Large intestine (tissue), 12 donors: ENCODE measurements at places on chromosomes 3 and 15. TPM values are rescaled to one million over a fixed set of nuclear protein-coding genes. Genes with fewer than 3 reads are reported as not detected.

- DNase-seq, result no peak
Observed at GRCh38 chr15:61700803-61701202, 359.4 kb downstream of the VPS13C start.

DNA sequence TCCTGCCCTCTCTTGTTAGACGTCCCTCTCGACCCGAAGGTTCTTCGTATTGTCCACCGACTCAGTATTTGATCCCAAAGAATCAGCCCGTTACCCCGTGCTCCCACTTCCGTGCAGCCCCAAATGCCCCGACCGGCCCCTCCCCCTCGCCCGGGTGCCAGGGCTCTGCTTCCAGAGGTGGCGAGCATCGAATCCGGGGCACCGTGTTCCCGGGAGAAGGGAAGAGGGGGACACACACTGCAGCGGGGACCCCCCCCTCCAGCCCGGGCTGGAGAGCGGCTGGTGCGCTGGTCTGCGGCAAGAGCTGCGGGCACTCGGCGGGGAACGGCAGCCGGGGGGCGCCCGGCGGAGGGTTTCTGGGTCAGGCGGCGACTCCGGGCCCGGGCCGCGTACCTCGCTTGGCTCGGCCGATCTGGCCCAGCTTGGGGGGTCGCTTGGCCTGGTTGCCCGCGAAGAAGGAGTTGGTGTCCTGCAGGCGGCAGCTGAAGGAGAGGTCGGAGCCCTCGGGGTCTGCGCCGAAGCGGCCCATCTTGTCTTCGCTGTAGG lies 556 bp downstream of the CAMK2N2 start:
- no peak for DNase-seq

The KIF7 gene
- polyA plus RNA-seq, result 3.7 TPM

DNA sequence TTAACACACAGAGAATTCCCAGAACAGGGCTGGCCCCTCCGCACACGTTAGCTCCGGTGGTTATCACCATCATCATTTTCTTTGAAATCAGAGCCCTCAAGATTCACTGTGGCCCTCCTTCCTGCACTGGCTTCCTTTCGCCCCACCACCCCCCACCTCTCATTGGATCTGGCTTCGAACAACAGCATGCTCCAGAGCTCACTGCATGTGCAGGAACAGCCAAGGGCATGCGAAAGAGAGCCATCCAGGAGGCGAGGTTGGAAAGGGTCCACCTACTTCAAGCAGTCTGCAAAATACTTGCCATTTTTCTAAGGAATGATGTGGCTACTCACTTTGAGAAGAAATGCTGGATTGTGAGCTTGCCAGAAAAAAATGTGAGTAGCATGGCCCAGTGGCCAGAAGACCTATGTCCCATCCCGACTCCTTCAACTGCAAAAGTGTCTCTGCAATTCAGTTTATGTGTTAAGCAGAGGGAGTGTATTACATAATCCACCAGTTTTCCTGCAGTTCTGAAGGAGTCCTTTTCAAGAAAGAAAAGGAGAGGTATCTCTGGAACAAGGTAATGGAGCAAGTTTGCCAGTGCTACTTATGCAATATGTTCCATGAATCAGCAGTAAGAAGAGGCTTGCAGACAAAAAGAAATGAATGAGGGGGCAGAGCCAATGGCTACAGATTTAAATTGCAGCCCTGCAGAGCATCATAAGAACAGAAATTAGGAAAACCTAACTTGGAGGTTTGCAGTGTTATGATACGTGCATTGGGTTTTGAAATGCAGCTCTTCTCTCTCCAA lies 92.8 kb downstream of the OCA2 start:
- DNase-seq, result no peak

DNA sequence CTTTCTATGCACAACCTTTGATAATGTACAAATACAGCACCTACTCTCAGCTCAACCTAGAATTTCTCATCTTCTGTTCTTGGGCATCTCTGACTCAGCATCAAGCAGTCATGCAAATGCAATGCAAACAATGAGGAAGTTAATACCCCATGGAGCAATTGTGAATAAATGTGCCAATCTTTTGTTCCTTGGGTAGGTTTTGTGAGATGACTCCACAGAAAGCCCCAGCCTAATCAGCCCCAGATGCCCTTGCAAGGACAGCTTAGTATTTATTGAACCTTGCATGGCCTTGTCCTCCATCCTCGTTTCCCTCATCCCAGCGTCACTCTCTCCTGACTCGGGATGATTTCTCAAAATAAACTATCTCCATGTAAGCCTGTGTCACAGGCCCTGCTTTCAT lies 494.7 kb upstream of the NECTIN3 start:
- DNase-seq, result no peak

DNA sequence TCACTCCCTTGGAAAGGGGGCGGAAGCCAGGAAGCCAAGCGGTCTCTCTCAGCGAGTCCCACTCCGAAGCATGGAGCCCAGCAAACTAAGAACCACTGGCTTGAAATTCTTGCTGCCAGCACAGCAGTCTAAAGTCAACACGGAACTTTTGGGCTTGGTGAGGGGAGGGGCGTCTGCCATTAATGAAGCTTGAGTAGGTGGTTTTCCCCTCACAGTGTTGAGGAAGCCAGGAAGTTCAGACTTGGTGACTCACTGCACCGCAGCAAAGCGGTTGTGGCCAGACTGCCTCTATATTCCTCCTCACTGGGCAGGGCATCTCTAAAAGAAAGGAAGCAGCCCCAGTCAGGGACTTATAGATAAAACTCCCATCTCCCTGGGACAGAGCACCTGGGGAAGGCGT lies 665.4 kb upstream of the CBLB start:
- DNase-seq, result no peak

GRCh38 chr3:150419959-150420358 lies 11.9 kb downstream of the TSC22D2 start:
- no peak for DNase-seq

The P2RY13 gene
- 4.9 TPM for polyA plus RNA-seq

DNA sequence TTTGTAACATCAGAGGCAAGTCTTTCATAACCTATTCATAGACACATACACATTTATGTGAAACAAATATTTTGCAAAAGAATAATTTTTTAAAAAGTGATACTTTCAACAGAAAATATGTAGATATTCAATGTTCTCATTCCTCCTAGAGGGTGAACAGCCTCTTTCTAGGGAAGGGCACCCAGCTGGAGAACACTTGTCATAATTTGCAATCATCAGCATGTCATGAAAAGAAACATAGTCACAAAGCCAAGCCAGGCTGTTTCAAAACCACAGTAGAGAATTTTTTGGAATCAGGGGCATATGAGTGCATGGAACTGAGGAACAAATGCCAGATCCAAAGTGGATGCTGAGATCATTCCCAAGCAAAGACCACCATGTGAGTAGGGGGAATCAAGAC lies 406.9 kb upstream of the ADAMTS9 start:
- DNase-seq, result no peak

DNA sequence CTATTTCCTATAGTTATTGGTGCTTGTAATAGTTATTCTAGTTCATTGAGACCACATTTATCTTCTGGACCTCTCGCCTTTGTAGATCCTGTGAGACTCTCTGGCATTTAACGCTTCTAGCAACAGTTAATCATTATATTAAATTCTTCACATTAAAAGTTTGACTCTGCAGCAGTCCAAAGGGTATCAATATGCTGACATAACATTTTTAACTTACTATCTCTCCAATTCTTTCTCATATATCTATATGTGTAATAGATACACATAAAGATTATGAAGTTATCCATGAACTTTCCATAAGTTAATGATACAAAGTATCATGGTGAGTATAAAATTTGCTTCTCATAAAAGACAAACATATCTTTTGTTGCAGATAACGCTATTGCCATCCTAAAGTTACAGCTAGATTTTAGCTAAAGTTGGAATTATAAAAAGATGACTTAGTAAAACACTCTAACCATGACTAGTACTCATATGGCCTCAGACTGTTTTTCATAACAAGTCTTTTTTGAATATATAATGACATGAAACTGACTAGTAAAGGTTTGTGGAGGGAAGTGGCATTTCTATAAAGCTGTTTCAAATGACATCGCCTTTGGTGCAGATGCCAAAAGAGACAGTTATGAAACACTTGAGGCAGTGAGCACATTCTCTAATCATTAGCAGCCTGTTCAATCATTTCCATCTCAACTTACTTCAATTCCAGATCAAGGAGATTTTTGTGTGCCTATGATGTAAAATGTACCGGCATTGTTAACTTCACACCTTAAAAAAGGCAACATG lies 379.3 kb upstream of the CBLB start:
- DNase-seq, result no peak

- DNase-seq, result no peak
Observed at GRCh38 chr15:65072027-65072426, 4.2 kb upstream of the RASL12 start.

DNA sequence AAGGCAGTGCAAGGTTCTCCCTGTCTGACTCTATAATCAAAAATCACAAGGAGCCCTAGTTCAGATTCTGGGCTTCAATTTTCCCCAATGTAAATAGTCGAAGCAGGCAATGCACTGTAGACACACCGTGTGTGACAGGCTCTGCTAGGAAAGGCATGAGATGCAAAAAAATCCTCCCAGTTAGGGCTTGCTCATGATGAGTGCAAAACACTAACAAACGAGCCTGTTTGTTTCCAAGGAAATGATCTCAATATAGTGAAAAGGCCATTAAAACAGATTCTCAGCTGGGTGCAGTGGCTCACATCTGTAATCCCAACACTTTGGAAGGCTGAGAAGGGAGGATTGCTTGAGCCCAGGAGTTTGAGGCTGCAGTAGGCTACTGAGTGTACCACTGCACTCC lies 55.7 kb downstream of the UMPS start:
- no peak for DNase-seq

GRCh38 chr3:53153980-53154379 lies 7.0 kb upstream of the PRKCD start:
- no peak for DNase-seq

The POPDC2 gene
- polyA plus RNA-seq, result 12.2 TPM

- no peak for DNase-seq
Observed at GRCh38 chr15:78921517-78921916, 23.3 kb downstream of the CTSH start.

The SKIC8 gene
- 65.9 TPM for polyA plus RNA-seq

DNA sequence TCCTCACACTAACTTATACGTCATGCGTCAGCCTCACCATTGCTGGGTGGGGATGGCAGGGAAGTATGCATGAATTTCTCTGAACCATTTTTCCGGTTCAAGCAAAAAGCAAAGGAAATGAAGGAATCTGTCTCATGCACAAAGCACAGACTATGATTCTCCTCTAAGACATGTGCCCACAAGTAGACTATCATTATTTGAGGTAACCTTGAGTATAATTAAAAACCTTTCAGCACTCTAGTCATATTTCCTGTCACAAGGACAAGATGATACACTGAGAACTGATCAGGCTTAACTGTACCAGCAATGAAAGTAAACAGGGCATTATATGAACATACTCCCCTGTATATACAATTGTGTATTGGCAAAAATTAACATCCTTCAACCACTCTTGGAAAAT lies 56.7 kb upstream of the TSC22D2 start:
- no peak for DNase-seq

The P2RY12 gene
- polyA plus RNA-seq, result 2.3 TPM

DNA sequence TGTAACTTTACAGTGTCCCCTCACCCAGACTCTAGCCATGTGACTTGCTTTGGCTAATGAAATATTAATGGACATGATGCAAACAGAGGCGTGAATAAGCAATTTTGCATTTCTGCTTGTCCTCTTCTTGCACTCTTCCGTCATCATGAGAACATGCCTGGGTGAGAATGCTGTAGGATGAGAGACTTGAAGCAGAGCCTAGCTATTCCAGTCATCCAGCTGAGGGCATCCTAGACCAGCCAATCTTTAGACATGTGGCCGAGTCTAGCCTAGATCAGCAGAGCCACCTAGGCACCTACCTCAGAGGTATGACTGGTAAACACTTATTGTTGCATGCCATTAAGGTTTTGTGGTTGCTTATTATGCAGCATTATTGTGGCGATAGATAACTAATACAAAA lies 450.5 kb upstream of the AZI2 start:
- DNase-seq, result no peak

DNA sequence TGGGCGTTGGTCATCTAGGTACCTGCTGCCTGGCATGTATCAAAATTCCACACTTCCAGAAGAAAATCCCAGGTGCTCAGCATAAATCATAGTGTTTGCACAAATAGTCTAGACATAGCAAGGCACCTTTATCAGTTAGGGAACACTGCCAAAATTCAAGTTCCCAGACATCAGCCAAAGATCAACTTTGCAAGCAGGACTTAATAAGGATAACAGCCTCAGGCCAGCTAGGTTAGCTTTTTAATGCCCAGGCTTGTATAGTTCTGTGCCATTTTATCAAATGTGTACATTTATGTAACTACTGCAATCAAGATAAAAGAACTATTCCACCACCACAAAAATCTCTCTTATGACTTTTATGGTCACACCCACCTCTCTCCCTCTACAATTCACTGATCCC lies 30.7 kb downstream of the DZIP3 start:
- no peak for DNase-seq

The KLHL40 gene
- polyA plus RNA-seq, result 0.25 TPM

The CHRM5 gene
- polyA plus RNA-seq, result 0.48 TPM

DNA sequence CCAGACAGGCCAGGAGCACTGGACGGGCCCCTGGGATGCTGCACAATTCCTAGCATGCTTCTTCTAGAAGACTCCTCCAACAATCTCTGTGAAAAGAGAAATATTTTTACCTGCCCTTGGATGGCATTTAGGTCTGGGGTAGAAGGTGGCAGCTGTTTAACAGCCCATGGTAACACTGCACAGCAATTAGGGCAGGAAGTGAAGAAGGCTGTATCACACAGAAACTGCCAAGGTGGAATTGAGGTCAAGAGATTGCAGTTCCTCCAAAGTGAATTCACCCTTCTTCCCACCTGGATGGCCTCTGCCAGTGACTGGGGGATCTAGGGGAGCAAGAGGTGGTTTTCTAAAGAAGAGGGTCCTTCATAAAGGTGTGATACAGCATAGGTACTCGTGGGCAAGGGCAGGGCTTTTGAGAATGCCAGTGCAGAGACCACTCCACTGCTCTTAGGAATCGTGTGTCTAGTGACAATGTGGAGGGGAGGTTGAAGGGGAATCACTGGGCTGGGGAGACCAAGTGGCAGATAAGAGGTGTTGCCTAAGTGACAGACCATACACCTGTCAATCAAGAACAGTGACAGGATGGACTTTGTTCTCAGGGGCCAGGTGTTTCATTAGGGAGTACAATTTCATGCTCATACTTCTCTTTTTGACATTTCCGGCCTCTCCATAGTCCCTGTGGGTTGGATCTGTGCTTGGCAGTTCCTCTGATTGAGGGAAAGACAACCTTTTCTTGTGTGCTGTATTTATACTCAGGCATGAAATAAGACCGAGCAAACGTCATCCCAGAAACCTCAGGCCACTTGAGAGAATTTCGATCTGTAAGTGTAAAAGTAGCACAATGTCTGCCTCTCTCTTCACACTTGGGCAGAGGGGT lies 83.5 kb upstream of the BCL6 start:
- DNase-seq, result peak; percentile 73

GRCh38 chr3:123818324-123818920 lies 65.7 kb downstream of the MYLK start:
- no peak for DNase-seq

GRCh38 chr3:168071591-168072322 lies 24.0 kb downstream of the GOLIM4 start:
- DNase-seq, result no peak
